ENCODE measurements at places on chromosomes 4 and X. TPM values are rescaled to one million over a fixed set of nuclear protein-coding genes. Genes with fewer than 3 reads are reported as not detected.

DNA sequence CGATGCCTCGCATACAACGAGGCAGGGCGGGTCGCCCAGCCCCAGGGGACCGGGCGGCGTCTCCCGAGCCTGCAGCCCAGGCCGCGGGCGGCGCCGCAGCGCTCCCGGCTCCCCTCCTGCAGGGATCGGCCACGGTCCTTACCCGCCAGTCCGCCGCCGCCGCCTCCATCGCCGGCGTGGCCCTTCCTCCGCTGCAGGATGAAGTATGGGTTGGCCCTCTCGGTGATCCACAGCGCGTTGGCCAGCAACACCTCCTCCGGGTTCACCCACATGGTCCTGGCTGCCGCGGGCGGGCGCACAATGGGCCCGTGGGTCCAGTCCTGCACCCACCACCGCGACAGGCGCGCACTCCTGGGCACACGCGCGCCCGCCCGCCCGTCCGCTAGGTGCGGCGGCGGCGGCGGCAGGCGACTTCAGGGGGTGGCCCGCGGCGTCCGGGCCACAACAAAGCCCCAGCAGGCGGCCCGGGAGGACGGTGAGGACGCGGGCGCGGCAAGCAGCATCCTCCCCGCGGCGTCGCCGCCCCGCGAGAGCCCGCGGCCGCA is 339 bp downstream of the TBC1D9 start:
- peak; percentile 59 for DNase-seq

The NOX1 gene
- total RNA-seq, result not detected

DNA sequence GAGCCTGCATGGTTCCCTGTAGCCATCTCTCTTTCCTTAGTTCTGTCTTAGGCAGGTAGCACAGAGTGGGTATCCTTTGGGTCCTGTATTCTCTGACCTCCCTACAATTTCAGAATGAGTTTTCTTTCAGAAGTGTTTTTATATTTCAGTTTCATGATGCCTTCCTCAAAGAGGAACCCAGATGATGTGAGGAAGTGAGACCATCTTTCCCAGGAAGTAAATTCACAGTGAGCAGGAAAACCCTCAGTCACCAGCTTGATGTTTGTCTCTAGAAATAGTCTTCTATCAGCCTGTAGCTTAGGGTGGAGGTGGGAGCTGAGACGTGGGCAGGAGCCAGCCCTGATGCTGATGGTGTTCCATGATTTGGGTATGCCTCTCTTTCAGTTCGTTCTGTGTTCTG is 16.9 kb downstream of the PLAC1 start:
- DNase-seq, result no peak

The UGT2B17 gene
- 9.8 TPM for total RNA-seq

DNA sequence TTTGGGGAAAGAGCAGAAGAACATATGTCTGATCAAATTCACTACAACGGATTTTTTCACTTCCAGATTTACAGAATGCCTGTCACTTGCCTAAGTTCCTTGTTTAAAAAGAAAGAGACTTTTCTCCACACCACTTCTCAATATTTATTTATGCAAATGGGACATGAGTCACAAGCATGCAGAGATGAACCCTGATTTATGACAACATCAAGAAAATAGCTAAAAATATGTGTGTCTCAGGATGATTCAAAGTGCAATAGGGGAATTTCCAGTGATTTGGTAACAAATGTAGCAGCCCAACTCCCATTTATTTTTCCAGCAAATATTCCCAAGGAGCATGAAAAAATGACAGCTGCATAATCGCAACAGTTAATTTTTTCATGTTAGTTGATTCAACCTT is 180.4 kb upstream of the FAT1 start:
- no peak for DNase-seq

The TXK gene
- 1.1 TPM for total RNA-seq

The CAPN6 gene
- total RNA-seq, result 0.28 TPM

GRCh38 chrX:12447448-12448064 is 309.3 kb downstream of the FRMPD4 start:
- DNase-seq, result no peak

The ZNF732 gene
- total RNA-seq, result not detected

DNA sequence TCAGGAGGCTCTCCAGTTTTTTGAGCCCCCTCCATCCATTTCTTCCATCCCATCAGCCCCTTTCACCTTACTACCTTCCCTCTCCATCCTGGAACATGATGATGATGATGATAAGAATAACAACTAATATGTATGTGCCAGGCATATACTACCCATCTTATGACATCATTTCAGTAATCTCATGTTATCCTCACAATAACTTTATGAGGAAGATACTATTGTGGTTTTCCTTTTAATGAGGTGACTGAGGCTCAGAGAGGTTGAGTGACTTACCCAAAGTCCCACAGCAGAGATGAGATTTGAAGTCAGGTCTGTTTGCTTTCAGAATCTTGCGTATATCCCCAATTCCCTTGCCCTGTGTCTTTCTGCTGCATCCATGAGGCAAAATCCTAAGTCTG is 55.1 kb downstream of the RTL9 start:
- no peak for DNase-seq

GRCh38 chr4:102103368-102103767 is 241.9 kb downstream of the SLC39A8 start:
- DNase-seq, result no peak

DNA sequence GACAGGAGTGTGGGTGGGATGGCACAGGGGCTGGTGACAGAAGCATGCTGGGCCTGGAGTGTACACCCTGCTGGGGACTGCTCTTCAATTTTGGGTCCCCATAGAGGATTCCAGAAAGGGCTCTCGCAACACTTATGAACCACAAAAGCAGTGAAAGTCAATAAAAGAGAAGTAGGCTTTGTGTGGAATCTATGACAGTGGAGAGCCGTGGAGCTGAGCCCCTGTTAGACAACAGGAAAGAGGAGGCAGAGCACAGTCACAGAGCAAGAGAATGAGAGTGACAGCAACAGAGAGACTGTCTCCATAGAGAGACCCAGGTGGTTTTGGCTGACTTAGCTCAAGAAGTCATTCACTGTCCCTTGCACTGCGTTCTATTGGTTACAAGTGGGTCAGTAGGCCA is 135.1 kb upstream of the ATP6AP2 start:
- DNase-seq, result no peak

DNA sequence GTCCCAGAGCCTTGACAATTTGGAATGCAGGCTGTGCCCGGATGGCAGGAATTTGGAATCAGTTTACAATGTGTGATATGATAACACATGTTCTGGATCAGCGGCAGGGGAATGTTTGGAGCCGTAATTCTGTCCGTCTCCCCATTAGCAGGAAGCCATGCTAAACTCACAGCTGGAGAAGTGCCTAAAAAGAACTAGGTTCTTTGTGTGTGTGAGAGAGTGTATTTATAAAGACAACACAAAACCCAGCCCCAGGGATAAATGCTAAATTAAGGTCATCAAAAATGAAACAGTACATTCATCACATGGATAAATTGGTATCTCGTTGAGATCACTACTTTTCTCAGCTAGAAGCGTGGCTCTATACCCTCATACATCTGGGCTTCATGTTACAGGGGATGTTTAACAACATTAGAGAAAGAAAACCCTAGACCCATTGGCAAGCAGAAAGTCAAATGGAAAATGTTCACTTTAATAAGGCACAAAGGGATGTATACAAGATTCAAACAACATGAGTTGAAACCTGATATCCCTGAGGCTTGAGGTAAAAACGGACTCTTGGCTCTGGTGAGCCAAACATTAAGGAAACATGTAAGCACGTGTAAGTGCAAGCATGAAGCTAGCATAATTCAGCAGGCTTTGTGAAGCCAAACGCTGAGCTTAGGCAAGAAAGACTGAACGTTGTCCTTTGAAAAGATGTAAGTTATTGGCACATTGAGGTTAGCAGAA is 18.0 kb upstream of the TMEM131L start:
- no peak for DNase-seq

The OTC gene
- 94.6 TPM for total RNA-seq

DNA sequence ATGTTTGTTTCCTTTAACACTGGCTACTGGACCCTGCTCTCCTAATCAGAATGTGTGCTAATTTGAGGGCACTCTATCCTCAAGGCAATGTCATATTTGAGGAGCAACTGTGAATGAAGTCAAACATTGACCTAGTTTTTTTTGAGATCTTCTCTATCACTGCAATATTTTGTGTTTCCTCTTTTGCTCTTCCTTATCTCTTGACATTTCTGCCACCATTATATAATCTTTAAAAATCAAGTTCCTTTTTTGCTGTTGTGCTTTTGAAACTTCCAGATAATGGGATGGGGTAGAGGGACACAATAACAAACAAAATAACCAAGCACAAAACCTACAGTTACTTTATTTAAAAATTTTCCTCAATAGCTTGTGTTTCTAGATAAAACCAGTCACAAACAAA is 7.4 kb upstream of the WDFY3 start:
- DNase-seq, result no peak

DNA sequence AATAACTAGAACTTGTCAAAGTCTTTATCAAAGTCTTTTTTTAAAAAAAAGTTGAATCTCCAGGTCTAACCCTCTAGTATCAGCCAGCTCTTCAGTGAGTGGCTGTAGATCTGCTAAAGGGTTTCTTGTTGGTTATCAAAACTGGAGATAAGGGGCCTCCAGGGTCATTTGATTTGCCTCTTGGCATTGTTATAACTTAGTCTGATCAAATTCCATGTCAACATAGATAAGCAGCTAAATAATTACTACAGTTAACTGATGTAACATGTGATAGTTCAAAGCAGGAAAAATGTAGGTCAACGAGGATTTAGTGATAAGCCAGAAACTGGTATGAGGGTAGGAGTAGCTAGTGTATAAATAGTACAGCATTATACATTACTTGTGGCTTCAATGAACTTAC is 465.1 kb downstream of the PDHA2 start:
- no peak for DNase-seq

DNA sequence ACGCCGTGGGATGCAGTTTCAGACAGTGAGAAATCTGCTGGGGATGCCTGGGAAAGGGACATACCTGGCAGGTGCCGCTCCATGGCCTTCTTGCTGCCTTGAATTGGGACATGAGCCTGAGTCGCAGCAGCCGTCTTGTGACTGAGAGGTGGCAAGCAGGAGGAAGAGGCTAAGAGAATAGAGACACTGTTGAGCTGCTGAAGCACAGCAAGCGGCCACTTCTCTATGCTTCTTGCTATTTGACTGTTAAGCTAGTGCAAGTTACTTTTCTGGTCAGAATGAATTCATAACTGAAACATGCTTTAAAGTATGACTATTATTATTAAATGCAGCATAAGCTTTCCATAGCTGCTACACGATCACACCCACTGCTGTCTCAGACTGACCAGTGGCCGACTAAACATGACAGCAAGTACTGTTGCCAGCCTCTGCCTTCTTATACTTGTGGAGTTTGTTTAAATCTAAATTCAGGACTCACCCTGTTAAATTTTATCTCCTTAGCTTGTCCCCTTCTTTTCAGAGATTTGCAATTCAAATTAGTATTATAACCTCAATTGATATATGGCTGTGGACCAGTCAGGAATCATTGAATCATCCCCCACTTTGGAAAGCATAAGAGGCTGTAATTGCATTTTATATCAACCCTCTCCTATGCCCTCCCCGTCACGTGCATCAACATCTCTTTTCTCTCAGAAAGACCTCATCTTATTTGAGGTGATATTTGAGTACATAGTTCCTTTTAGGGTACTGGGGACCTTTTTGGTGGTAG is 24.8 kb upstream of the ACSL1 start:
- DNase-seq, result no peak

DNA sequence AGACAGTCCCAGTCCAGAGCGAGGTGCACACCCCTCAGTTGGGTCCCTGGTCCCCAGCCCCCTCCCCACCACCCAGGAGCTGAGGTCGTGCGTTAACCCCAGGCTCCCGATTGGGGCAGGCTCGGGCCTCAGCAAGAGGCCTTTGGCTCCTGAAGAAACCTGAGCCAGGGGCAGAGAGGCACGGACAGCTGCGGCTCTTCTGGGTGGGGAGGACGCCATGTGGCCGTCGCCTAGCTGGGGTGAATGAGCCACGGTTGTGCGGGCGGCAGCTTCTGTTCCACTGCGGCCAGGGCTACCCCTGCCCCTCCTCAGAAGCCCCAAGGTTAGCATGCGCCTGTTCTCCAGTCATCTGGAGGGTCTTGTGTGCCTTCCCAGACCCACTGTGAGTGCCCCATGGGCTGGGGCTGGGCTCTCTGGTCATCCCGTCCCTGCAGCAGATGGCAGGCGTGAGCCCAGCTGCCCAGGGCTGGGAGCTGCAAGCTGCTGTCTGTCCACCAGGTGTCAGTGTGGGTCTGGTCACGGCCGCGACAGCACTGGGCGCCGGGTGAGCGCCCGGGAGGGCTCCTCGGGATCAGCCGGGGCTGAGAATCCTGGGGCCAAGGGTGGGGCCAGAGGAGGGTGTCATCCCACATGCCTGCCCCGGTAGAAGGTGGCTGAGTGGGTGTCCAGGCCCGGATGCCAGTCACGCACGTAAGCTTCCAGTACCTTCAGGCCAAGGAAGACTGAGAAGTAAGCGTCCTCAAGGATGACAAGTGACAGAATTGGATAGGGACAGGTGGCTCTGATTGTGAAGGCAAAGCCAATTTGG is 21.9 kb downstream of the ATP2B3 start:
- DNase-seq, result peak; percentile 64

The HS3ST1 gene
- 0.08 TPM for total RNA-seq

The ARMCX1 gene
- total RNA-seq, result 0.88 TPM

GRCh38 chrX:130560544-130560943 is 158.8 kb downstream of the RBMX2 start:
- DNase-seq, result no peak

DNA sequence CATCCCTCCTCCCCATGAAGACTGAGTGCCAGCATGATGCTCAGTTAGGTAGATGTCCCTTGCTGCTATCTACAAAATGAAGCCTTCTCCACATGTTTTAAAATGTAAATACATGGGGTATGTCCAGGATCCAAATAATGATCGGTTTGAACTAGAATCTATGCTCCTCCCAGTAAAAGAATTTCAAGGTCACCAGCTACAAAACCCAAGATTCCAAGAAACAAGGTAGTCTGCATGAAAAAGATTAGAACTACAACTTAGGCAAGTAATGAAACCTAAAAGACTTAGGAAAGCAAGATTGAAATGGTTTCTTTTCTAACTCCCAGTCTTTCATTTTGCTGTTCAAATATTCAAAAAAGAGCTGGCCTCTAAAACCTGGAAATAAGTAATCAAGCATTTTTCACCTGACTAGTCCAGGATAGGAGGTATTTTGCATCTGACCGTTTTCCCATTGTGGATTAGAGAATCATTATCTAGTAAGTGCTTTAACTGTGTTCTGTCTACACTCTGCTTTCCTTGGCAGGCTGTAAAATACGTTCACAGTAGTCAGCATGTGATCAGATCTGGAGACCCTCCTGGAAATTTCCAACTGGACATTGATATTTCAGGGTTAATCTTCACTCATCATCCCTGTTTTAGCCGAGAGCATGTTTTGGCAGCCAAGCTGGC is 57.4 kb downstream of the CC2D2A start:
- DNase-seq, result no peak

- DNase-seq, result no peak
These were observed 355.7 kb downstream of the GALNTL6 start for GRCh38 chr4:172168888-172169287.

GRCh38 chrX:107678957-107679740 is 50.8 kb downstream of the PRPS1 start:
- no peak for DNase-seq

DNA sequence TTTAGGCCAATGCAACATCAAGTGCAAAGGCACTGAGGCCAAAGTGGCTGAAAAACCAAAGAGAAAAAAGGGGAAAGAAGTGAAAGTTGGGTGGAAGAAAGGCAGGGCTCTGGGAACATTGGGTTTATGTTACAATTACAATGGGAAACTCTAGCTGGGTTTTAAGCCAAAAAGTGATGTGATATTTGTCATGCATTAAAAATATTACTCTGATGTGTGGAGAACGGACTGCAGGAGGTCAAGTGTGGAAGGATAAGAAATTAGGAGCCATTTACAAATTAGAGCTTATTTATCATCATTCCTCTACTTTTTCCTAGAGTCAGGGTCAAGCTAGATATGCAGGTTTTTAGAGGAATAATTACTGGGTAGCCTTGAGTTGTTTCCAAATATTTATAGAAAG is 516.8 kb downstream of the INPP4B start:
- no peak for DNase-seq

Data from left lobe of liver (tissue), 2 donors.